ENCODE measurements at places on chromosomes 3 and 15.

GRCh38 chr3:193859195-193859594 lies 266.2 kb downstream of the OPA1 start:
- DNase-seq = no peak

DNA sequence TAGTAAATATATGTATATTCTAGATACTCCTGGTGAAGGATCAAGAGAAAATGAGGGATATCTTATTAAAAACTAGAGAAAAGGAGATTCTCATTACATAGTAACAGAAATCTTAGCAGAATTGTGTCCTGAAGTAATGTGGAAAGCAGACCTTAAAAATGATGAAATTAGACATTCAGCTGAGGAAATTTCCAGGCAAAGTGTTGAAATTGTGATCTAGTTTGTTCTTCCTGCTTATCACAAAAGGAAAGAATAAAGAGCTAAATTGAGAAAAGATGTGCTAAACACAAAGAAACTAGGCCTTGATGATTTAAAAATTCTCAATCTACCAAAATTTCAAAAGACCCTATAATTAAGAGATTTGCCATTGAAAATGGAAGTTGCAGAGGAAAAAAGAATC lies 362.6 kb upstream of the PLSCR5 start:
- no peak for DNase-seq

GRCh38 chr15:28967990-28968389 lies 82.2 kb downstream of the APBA2 start:
- DNase-seq = no peak

GRCh38 chr3:190497811-190498210 lies 16.1 kb upstream of the IL1RAP start:
- no peak for DNase-seq

GRCh38 chr3:123658118-123658851 lies 73.4 kb upstream of the HACD2 start:
- no peak for DNase-seq

GRCh38 chr15:68817304-68818065 lies 3.2 kb downstream of the ANP32A start:
- peak; percentile 61 for DNase-seq

GRCh38 chr3:100936931-100937330 lies 56.3 kb downstream of the ABI3BP start:
- no peak for DNase-seq

DNA sequence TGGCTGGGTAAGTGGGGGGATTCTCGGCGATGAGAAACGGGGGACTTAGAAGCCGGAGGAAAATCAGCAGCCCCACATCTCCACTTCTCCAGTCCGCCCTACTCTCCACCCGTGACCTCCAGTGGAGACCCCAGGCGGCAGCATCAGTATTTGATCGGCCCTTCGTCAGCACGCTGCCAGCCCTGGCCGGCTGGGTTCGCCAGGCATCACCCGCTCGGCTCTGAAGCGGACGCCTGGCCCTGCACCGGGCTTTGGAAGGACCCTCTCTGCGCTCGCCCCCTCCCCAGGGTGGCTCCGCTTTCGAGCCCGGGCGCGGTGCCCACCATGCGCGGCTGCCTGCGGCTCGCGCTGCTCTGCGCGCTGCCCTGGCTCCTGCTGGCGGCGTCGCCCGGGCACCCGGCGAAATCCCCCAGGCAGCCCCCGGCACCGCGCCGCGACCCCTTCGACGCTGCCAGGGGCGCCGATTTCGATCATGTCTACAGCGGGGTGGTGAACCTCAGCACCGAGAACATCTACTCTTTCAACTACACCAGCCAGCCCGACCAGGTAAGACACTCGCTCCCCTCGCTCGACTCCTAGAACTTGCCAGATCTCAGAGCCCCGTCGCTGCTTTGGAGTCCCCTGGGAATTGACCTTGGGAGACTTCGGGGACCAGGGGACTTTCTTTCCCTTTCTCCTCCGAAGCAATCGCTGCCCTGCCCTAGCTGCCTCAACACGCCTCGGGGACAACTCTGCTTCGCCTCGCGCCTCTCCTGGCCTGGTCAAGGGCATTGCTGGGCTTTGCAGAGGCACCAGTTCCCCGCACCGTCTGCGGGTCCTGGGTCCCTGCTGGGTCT lies 561 bp downstream of the SIDT1 start:
- peak; percentile 4 for DNase-seq

- no peak for DNase-seq
Observed at GRCh38 chr3:37338500-37338899, 164.1 kb upstream of the LRRFIP2 start.

GRCh38 chr3:113271594-113272384 lies 60.4 kb downstream of the BOC start:
- DNase-seq = no peak

DNA sequence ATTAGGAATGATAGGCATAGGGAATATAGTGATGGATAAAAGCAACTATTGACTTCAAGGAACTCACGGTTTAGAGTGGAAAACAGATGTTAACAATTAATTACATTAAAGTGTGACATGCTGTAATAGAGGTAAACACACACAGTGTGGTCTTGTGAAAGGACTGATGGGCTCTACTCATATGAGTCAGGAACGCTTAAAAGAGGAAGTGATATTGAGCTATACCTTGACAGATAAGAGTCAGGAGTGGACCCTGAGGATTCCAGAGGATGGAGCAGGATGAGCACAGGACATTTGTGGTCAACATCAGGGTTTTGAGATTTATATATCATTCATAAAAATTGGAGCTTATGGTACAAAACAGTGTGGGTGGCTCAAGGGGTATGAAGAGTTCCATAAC lies 11.0 kb downstream of the EXOG start:
- DNase-seq = no peak

DNA sequence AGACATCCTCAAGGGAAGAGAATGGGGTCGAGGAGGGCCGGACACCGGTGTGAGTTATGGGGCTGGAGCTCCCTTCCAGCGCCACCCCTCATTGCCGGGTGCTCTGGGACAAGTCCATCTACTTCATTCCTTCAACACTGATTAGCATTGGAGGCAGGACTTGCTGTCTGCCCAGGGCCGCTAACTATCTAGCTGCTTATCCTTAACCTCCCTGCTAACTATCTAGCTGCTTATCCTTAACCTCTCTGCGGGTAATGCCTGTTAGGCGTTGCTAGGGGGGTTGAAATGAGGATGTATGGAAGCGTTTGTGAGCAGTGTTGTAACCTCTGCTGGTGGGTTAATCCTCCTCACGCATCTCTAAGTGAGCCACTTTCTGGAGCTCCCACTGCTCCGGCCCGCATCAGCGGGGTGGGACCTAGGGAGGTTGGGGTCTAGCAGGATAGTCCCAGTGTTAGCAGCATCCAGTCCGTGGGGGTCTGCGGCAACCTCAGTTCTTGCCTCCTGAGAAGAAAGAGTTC lies 10.9 kb upstream of the CHAC1 start:
- no peak for DNase-seq

DNA sequence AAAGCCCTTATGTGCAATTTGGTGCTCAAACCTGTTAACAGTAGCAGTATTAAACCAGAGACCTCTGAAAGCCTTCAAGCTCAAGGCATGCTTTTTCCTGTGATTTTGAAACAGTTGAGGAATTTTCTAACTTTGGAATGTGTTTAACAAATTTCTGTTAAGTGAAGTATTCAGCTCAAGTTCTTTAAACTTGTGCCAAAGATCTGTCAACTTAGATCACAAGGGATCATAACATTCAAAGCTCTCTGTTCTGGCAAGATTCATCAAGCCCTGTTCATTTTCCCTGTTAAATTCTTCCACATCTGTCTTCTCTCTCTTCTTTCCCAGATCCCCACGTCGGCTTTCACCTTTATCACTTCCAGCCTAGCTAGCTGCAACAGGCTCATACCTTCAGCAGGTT lies 28.8 kb upstream of the RYK start:
- no peak for DNase-seq

GRCh38 chr3:28980631-28981030 lies 300.2 kb upstream of the RBMS3 start:
- DNase-seq = no peak

GRCh38 chr3:101497803-101498202 lies 15.2 kb downstream of the SENP7 start:
- DNase-seq = no peak

GRCh38 chr15:74239051-74239705 lies 3.1 kb downstream of the CCDC33 start:
- peak; percentile 40 for DNase-seq

DNA sequence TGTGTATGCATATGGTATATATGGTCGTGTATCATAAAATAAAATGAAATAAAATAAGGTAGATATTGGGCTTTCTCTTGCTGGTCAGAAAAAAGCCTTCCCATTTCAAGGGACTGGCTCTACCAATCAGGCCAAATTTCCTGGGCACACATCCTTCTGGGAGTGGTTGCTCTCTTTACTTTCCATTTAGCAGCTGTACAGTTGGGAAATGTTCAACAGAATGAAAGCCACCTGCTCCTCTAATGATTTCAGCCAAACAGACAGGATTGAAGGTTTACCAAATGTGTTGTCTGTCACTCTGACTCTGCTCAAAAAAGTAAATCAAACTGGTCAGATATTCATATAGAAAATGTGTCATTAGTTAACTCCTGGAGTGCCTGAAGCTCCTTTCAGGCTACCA lies 380.4 kb downstream of the ROBO2 start:
- DNase-seq = peak; percentile 21

- no peak for DNase-seq
Observed at GRCh38 chr3:170863816-170864215, 6.2 kb downstream of the RPL22L1 start.

DNA sequence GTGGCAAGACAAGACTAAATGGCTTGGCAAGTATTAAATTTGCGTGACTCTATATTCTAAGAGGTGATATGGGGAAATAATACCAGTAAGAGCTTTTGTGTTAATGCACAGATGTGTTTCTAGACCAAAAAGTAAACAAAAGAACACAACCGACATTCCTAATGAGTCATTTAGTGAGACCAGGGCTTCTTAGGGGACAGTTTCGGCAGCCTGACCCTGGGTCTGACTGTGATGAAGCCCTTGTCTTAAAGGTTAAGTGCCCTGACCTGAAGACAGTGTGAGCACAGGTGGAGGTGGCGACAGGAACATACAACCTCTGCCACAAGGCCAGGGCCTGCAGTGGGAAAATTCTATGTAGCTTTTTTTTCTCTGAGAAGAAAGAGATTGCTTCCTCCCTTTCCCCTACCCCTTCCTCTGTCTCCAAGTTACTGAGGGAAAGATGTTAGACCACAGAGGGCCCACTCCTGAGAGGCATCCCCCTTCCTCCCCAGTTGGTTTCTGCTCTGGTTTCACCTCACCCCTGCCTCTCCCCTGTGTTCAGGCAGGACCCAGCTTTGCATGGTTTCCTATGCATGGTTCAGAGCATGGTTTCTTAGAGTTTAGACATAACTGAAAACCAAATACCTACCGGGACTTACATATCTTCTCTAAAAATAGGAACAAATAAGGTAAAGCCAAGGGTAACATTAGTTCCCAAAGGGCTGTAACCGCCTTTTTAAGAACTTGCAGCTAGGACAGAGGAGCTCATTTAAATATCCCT lies 24.8 kb upstream of the CMTM7 start:
- no peak for DNase-seq

DNA sequence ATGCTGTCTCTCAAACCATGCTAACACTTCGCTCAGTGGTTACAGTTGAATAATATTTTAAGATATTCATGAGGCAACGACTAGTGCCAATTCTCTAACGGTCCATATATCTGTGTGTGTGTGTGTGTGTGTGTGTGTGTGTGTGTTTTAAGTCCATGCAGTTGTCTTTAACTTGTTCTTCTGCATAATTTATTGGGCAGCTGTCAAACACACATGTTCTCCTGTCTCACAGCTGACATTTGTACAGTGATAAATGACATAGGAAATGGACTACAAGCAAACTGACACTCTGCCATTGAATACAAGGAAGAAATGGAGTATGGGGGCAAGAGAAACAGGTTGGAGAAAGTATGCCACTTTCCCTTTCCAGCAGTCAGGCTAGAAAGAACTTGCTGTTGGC lies 172.0 kb downstream of the PDZRN3 start:
- DNase-seq = no peak

- DNase-seq = no peak
Observed at GRCh38 chr3:197408177-197408957, 110.0 kb upstream of the DLG1 start.

DNA sequence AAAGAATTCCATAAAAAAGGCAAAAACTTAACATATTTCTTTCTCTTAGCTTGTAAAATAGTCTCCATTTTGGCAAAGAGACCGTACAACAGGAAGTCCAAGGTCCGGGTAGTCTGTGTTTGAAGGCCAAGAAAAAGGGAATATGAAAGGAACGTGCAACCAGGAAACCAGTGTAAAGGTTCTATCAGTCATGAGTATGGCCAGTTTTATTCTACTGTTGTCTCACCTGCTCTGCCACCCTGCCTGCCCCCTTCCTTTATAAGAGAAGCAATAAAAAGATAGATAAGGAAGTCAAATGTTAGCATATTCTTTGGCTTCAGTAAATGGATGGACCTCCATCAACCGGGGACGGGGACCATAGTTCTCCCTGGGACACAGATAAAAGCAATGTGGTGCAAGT lies 370.6 kb upstream of the ROBO2 start:
- DNase-seq = no peak

DNA sequence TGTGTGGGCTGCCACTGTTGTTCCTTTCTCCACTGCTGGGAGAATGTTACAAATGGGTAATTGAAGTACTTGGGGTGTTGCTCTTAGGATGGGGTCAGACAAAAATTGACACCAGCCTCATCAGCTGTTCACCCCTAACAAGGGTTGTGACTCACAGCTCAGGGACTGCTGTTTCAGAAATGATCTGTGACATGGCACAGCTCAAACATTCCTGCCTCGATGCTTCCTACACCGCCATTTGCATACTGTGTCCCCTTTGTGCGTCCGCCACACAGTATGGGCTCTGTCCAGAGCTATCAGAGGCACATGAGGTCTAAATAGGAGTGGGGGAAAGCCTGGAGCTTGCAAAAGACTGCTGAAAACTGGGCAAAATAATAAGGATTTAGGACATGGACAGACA lies 43.9 kb downstream of the CCNL1 start:
- no peak for DNase-seq

DNA sequence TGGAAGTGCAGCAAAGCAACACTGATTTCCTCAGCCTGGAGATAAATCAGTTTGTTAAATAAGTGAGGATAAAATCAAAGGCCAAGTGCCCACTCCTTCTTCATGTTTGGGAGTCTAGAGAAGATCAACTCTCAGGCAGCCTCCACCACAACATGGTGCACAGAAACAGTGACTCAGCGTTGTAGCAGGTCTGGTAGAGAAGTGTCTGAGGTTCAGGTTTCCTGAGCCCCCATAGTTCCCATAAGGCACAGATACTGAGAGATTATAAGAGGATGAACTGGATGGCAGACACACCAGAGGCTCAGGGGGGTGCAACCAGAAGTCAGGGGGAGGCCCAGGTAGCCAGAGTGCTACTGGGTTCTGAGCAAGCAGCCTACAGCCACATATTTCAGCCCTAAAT lies 166.7 kb downstream of the FRMD5 start:
- DNase-seq = no peak

Data from NCI-H2081 (cell line).